Erythroblast (primary cell): ENCODE measurements at places on chromosomes 1 and 21.

GRCh38 chr21:44601596-44602462, 1.4 kb downstream of the KRTAP10-7 start:
- DNase-seq: no peak

GRCh38 chr1:5974631-5975030, 17.6 kb downstream of the NPHP4 start:
- no peak for DNase-seq

DNA sequence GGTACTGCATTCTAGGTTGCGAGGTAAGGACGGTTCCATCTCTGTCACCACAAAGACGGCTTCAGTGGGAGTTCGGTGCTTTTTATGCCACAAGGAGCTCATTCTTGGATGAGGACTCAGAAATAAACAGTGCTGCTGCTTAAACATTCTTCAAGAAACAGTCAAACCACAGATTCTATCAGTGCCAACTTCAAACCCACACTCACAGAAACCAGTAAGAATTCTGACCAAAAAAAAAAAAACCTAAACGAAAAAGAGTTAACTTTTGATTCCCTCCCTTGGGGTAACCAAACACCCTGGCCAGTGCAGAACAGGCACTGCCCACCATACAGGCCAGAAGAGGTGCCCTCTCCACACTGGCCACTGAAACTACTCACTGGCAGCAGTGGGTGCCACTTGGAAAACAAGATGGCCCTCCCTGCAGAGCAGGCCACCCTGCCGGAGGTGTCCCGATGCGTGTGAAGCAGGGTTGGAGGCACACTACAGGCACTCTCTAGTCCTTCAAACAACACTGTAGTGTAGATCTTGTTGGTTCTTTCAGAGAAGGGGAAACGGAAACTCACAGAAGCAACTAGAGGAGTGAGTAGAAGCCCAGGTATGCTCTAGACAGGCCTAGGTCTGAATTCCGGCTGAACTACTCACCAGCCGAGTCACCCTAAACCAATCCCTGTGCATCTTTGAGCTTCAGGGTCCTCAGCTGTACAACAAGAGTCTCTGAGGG, 87.3 kb upstream of the TLR5 start:
- no peak for DNase-seq

GRCh38 chr1:70992521-70992920, 55.1 kb downstream of the PTGER3 start:
- DNase-seq: no peak

- DNase-seq: no peak
Measured at GRCh38 chr1:164064501-164064900, 494.5 kb upstream of the PBX1 start.

DNA sequence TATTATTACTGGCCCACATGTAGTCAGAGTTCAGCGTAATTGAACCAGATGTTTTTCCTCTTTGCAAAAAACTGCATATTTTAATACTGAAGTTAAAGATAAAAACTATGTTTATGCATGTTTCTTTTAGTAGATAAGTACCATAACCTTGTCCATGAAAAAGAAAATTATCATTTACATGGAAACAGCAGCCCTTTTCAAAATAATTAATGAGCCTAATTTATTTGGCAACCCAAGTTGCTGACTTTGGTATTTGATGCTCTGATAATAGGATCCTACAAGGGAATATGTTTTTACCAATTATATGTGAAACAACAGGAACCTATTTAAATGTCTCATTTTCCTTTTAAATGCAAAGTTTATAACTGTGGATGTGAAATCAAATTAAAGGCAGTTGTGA, 281.3 kb upstream of the C1orf105 start:
- DNase-seq: no peak

- no peak for DNase-seq
Measured at GRCh38 chr1:200296091-200296661, 113.7 kb downstream of the ZNF281 start.

DNA sequence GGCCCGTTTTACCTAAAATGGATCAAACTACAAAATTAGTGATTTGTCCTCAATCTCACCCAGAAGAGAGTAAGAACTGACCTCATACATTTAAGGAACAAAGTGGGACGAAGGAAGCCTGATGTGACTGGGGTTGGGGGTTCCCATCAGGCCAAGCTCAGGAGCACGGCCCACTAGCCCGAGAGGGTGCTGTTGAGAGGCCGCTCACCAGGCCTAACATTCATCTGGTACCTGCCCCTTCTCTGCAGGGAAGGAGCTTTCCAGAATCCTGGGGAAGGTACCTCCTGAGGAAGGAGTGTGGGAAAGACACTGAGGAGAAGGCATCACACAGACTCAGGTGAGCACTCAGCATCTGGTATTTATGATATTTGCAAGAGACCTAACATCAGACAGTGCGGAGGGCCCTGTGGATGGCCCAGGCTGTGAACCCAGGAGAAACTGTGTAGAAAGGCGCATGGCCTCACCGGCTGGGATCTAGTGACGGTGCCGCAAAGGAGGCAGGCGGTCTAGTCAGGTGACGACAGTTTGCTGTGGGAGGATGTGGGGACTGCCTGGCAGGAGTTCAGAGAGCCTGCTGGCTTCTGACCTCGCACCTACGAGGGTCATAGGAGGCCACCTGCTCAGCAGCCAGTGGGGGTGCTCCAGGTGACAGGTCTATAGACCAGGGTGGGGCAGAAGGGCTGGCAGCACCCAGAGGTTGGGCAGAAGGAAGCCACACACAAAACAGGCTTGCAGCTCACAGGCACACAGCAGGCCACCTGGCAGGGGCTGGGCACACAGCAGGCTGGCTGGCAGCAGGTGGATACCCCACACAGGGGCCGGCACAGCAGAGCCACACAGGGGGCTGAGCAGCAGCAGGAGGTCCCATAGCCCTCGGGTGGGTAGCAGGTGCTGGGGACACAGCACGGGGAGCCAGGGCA, 543 bp downstream of the KRTAP12-4 start:
- DNase-seq: no peak

DNA sequence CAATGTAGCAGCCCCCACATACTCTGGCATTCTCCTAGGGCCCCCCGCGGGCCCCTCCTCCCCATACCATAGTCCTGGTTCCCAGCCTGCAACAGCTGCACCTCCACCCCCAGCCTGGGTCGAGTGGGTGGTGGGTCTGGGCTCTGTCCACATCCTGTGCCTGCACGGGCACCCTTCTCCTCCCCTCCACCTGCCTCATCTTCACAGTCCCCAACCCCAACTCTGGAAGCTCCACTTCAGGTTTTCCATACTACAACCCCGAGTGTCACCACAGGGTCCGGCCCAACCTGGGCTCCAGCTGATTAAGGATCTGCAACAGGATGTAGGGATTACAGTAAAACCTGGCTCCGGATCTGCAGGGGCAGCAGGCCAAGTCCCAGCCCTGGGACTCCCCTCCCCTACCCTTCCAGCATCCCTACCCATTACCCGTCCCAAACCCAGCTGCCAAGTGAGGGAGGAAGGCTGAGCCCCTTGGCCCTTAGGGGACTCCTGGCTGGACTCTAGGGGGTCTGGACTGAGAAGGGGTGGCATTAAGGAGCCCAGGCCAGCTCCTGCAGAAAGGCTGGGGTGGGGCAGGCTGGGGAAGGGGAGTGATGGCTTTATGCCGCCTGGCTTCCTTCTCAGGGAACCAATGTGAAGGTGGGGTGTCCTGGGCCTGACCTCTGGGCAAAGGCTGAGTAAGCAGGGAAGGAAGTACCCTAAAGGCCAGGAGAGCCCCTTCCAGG, 116.8 kb downstream of the CASZ1 start:
- no peak for DNase-seq
